ENCODE measurements at places on chromosomes 5 and 9. TPM values are rescaled to one million over a fixed set of nuclear protein-coding genes. Genes with fewer than 3 reads are reported as not detected.

DNA sequence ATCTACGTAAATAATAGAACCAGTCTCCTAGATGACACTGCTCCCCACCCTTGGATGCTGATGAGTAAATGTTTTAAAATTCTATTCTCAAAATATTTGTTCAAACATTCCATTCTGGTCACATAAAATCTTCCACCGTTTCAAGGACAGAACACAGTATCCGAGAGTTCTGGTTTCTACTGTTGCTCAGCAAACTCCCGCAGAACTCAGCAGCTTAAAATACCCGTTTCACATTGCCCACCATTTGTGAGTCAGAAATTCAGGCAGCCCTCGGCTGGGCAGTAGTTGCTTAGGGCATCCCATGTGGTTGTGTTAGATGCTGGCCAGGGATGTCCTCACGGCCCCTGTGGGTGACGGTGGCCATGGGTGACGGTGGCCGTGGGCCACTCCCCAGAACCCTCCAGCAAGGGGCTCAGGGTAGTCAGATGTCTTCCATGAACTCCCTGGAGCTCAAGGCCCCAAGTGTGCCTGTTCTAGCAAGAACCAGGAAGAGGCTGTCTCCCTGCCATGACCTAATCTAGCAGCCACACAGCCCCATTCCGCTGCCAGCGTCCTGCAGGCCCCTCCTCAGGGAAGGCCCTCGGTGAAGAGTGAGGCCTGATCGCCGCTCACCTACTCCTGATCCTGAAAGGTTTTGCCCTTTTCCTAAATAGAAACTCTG, 17.4 kb downstream of the MGAT1 start:
- no peaks in the 10 kb centered on the region for H3K27me3 ChIP-seq
- peak overlapping the region; percentile 61 for H3K4me3 ChIP-seq
- peaks cover 52% of the 10 kb centered on the region for H3K4me1 ChIP-seq
- peak overlapping the region; percentile 98 for H3K27ac ChIP-seq

SH2D3C gene
- total RNA-seq = 9.4 TPM

DNA sequence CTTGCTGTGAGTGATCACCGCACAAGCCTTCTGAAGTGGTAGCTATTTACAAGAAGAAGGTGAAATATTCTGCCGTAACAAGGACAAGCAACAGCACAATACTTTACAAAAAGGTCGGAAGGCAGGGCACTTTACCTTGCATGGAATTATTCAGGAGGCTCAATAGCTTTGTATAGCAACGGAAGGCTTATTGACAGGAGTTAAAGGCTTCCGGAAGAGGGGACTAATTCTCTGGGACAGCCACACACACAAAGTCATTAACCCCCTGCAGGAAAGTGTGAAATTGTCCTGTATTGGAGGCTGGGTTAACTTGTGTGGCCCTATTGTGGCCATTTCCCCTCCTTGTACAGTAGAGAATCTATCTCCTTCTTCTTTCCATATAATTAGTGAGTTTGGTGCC, 199.3 kb upstream of the SEMA6A start:
- peaks cover 32% of the 10 kb centered on the region for H3K4me1 ChIP-seq
- no peak overlapping the region for H3K27ac ChIP-seq
- H3K4me3 ChIP-seq = no peak overlapping the region
- DNase-seq = no peak

WWC1 gene
- total RNA-seq = 2.1 TPM

Measured in chondrocyte (in vitro differentiated cells).